ENCODE measurements at places on chromosomes 1 and 21. TPM values are rescaled to one million over a fixed set of nuclear protein-coding genes. Genes with fewer than 3 reads are reported as not detected.

OR10K2 gene
- total RNA-seq, result not detected

LCE1C gene
- total RNA-seq, result not detected

ANGPTL7 gene
- 0.80 TPM for total RNA-seq

SAMD11 gene
- 2.2 TPM for total RNA-seq

ACP6 gene
- total RNA-seq, result 16.4 TPM

IVL gene
- 0.24 TPM for total RNA-seq

PGBD5 gene
- total RNA-seq, result 2.3 TPM

XCL1 gene
- total RNA-seq, result 1.2 TPM

BARHL2 gene
- not detected for total RNA-seq

SLAMF6 gene
- 4.8 TPM for total RNA-seq

RUNX3 gene
- 13.1 TPM for total RNA-seq

CD1B gene
- not detected for total RNA-seq

IGFN1 gene
- 0.18 TPM for total RNA-seq

LCE2D gene
- total RNA-seq, result not detected

ZSWIM5 gene
- 3.6 TPM for total RNA-seq

IL10 gene
- 1.4 TPM for total RNA-seq

RGL1 gene
- total RNA-seq, result 37.6 TPM

MIB2 gene
- total RNA-seq, result 82.5 TPM

FOXO6 gene
- total RNA-seq, result 0.92 TPM

ZMYND12 gene
- 2.8 TPM for total RNA-seq

TMEM125 gene
- 197 TPM for total RNA-seq

SDC3 gene
- total RNA-seq, result 43.5 TPM

MNDA gene
- 84.3 TPM for total RNA-seq

TMEM52 gene
- total RNA-seq, result 1.4 TPM

PITHD1 gene
- 46.6 TPM for total RNA-seq

ZRANB2 gene
- 85.2 TPM for total RNA-seq

GSTM5 gene
- 11.7 TPM for total RNA-seq

LY9 gene
- total RNA-seq, result 1.8 TPM

VCAM1 gene
- 5.5 TPM for total RNA-seq

EFCAB7 gene
- 6.9 TPM for total RNA-seq

CD52 gene
- 541 TPM for total RNA-seq

EPHA10 gene
- 0.53 TPM for total RNA-seq

CFHR5 gene
- total RNA-seq, result not detected
